ENCODE measurements at places on chromosomes 4 and X.

GRCh38 chr4:81137446-81137845 lies 77.6 kb downstream of the PRKG2 start:
- no peak for DNase-seq

GRCh38 chrX:63434665-63435064 lies 83.5 kb upstream of the SPIN4 start:
- DNase-seq = no peak

DNA sequence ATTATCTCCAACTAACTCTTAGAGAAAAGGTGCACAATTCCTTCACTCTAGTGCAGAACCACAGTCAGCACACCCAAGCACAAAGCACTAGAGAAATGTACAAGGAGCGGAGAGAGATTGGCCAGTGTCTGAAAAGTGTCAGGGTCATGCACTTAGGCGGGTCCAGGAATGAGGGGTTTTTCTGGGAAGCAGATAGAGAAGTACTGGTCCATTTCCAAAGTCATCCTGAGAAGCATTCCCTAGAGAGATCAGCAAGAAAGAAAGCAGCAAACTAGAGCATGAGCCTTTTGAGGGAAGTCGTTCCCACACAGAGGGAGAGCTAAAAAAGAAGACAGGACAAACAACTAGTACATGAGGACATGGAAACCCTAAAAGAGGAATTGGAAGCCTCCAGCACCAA lies 168.1 kb upstream of the MAP3K15 start:
- DNase-seq = no peak

- DNase-seq = no peak
Observed at GRCh38 chr4:137685357-137685756, 153.1 kb upstream of the PCDH18 start.

DNA sequence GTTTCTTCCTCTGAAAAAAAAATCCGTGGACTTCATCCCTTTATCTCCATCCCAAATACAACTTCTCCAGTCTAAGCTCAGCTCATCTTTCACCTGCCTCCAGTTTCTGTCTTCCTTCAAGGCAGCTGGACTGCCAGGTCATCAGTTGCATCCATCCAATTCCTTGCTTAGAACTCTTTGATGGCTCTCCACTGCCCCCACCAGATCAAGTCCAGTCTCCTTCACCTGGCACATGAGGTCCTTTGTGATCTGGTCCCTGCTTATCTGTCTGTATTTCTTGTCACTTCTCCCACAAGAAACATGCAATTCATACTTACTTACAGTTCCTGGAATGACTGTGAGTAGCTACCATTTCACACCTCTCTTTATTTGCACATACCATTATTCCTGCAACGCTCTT lies 33.8 kb downstream of the OTUD6A start:
- peak; percentile 20 for DNase-seq

DNA sequence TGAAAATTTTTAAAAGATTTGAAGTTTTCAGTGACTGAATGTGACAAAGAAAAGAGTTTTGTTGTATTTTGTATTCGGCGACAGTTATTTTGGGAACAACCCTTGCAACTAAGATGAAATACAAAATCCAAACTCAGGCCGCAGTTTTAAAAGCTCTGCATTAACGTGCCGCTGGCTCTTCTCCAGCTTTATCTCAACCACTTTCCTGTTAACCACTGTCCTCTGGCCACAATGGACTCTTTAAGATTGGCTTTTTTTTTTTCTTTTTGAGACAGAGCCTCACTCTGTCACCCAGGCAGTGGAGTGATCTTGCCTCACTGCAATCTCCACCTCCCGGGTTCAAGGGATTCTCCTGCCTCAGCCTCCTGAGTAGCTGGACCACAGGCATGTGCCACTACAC lies 22.1 kb upstream of the AMTN start:
- no peak for DNase-seq

GRCh38 chr4:25927361-25928195 lies 13.6 kb downstream of the SMIM20 start:
- no peak for DNase-seq

- no peak for DNase-seq
Observed at GRCh38 chr4:109234596-109234995, 67.9 kb downstream of the COL25A1 start.

- no peak for DNase-seq
Observed at GRCh38 chr4:147355032-147355656, 125.8 kb upstream of the EDNRA start.

- no peak for DNase-seq
Observed at GRCh38 chr4:54542540-54543041, 115.2 kb upstream of the KIT start.

DNA sequence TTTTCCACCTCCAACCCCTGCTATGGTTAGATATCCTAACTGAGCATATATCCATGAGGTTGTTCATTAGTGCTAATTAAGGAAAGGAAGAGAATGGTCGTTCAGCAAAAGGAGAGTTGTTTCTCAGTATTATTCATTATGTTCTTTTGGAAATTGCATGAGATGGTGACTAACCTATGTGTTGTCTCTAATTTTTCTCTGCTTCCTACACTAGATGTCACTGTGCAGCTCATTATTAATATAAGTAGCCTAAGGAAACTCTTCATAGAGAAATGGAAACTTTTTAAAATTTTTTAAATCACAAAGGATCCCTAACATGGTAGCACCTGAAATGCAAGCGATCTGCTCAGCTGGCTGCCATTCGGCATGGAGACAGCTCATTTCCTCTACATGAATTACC lies 67.7 kb upstream of the FAM9A start:
- DNase-seq = peak; percentile 4

DNA sequence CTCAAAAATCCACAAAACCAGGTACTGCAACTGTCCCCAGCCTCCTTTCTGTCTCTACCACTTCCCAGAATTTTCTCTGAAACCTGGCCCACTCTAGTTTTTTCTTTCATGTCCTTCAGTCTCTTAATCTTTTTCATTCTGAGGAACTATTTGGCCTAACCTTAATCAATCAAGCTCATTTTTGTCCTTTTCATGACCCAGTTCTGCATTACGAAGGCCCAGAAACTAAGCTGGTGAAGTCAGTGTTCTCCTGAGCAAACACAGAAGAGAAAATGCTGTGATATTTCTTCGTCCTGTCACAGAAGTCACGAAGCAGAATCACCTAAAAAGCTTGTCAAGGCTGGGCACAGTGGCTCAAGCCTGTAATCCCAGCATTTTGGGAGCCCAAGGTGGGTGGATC lies 131.7 kb upstream of the EDNRA start:
- DNase-seq = no peak

GRCh38 chrX:105314458-105314857 lies 94.0 kb upstream of the TEX13A start:
- no peak for DNase-seq

GRCh38 chr4:186808630-186809018 lies 85.0 kb upstream of the FAT1 start:
- DNase-seq = no peak

GRCh38 chrX:17500145-17500579 lies 125.2 kb downstream of the NHS start:
- peak; percentile 39 for DNase-seq

GRCh38 chrX:108312011-108312410 lies 126.2 kb downstream of the COL4A6 start:
- no peak for DNase-seq

GRCh38 chr4:31662951-31663350 lies 942.8 kb downstream of the PCDH7 start:
- no peak for DNase-seq

DNA sequence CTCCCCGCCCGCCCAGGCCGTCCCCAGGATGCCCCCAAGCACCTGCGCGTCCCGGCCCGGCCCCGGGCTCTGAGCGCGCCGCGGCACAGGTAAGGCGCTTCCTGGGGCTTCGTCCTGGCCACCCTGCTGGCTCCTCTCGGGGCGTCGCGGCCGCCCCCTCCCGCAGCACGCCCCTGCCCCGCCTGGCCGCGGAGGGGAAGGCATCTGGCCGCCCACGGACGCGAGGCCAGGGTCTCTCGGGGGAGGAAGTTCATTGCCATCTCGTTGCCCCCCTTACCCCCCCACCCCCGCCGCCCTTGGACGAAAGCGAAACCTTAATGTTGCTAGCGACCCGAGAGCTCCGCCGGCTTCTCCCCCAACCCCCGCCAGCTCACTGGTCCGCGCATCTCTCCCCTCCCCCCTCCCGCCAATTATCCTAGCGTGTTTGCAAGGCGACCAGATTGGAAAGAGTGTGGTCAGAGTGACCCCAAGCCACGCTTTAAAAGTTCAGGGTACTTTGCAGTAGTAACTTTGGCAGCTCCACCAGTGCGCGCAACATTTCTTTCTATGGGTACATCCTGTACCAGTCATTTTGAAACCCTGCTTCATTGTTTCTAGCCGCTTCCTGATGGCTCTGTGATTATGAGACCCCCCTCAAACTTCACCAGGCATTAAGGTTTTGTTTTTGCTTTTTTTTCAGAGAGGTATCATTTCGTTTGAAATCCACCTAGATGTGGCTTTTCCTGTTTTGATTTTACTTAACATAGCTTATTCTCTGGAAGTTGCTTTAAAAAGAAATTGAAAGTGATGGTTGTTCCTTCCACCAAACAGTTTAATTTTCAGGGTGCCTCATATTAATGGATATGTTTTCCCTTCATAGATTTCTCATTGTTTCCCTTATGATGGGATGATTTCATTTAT lies 626 bp downstream of the TBC1D1 start:
- no peak for DNase-seq

DNA sequence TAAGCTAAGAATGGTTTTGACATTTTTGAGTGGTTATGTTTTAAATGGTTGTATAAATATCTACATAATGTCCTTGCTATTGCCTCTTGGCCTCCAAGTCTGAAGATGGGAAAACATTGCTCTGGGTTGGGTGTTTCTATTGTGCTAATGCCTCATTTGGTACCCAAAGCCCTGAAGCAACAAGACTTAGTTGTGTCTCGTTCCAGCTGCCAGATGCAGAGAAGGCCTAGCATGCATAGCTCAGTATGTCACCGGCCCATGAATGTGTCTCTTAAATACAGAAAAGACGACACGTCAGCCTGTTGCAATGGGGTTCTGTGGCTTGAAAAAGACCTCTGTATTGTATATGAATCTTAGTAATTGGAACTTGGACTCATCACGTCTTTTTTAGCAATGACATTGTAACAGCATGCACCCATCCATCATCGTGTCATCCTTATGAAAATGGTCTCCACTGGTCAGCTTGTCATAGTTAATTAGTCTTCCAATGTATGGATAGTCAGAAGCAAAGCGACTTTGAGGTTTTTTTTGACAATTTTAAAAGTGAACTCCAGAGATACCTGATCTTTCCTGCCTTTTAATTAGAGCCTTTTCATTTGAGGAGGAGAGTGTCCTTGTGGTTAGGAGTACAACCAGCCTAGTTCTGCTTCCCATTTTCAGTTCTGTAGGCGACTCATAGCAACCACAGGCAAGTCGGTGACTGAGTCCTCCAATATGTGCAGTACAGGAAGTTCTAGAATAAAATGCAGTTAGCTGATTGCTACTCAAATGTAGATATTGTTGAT lies 126.4 kb upstream of the GATB start:
- no peak for DNase-seq

DNA sequence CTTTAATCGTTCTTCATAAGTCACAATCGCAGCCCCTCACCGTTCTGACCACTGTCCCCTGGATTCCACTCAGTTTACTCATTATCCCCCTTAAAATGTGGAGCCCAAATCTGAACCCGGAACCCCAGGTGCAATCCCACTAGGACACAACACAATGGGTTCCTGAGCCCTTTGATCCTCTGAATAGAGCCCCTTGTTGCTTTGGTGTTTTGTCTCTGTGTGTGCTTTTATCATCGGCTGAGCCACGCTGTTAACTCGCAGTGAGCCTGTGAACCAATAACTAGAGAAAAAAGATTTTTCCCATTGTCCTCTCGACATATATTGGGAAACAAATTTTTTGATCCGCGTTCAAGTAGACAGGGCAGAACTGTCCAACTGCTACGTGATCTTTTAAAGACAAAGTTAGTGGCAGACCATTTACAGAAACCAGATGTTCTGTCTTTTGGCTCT lies 617 bp upstream of the PDHA1 start:
- no peak for DNase-seq

DNA sequence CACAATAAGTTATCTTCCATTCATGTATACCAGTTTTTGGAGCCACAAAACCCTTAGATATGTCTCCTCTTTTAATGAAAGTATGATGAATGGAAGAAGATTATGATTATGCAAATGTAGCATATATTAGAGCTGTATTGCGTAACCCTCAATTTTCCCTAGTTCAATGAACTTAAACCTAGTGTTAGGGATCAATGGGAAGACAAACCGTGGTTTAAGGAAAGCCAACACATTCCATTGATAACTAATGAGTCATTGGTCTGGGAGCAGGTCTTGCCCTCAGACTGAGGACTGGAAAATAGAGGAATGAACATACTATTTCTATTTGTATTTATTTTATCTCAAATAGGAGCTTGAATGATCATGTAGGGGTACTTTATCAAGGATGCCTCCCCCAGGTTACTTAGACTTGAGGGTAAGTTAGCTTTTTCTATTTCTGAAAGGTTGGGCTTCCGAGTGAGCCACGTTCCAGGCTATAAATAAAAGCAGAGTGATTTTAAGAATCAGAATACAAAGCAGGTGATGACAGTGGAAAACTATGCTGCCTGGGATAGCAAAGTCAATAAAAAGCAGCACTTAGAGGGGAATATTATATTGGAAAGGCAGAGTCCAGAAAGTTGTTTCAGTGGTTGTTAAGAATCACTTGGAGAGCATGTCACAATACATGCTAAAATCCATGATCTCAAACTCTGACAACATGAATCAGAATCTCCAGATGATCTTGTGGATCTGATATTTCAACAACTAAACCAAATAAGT lies 356.0 kb downstream of the ADAM29 start:
- DNase-seq = no peak

DNA sequence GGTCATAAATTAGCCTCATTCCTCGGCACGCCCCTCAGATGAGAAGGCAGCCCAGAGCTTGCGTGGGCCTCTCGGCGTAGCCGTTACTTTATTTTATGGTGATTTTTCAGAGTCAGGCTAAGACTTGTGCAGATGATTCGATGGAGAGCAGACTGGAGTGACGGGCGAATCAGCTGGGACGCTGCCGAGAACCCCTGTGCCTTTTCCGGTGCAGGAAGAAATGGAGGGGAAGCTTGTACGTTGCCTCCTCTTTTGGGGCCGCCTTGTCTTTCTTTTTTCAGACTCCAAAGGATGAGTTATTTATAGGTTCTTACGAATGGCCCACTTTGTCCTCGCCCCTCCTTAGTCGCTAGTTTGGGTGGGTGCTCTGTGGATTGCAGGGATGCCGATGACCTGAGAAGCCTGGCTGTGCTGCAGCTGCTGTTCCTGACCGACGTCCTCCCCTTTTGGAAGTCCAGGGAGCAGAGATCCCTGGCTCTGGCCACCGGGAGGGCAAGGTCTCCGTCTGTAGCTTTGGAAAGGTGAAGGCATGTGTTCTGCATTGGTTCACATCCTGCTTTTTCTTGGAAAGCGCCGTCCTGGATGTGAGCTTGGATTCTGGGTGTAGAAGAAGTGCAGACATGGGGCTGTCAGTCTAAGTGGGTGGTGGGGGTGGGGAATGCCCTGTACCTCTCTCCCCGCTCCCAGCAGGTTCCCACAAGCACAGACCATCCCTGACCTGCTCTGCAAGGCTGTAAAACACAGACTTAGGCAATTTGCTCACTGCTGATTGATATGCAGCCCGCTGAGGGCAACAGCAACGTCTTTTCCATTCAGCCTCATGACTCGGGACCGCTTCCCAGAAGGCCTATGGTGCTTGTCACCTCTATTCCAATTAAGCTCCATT lies 9.3 kb downstream of the SORCS2 start:
- no peak for DNase-seq
